IPS DF 6.9 (cell line): ENCODE measurements at places on chromosomes 1 and 21.

- DNase-seq: no peak
Measured at GRCh38 chr1:67118191-67118590, 16.6 kb downstream of the C1orf141 start.

DNA sequence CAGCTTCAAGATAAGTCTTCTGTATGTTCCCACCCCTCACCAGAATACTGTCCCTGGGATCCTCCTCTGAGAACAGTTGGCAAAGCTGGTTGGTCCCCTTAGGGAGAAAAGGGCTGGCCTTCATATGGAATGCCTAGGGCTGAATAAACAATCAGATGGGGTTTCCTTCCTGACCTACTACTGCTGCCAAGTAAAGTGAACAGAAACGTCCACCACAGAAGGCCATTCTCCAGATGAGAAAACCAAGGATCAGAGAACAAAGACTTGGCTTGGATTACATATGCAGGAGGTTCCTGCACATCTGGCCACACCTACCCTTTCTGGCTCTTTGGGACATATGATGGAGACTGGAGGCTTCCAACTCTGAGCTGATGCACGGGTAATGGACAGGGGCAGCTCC, 194.5 kb downstream of the HIVEP3 start:
- no peak for DNase-seq

GRCh38 chr1:68795956-68796355, 299.1 kb upstream of the DEPDC1 start:
- no peak for DNase-seq

- DNase-seq: no peak
Measured at GRCh38 chr1:101135526-101135925, 101.3 kb upstream of the S1PR1 start.

DNA sequence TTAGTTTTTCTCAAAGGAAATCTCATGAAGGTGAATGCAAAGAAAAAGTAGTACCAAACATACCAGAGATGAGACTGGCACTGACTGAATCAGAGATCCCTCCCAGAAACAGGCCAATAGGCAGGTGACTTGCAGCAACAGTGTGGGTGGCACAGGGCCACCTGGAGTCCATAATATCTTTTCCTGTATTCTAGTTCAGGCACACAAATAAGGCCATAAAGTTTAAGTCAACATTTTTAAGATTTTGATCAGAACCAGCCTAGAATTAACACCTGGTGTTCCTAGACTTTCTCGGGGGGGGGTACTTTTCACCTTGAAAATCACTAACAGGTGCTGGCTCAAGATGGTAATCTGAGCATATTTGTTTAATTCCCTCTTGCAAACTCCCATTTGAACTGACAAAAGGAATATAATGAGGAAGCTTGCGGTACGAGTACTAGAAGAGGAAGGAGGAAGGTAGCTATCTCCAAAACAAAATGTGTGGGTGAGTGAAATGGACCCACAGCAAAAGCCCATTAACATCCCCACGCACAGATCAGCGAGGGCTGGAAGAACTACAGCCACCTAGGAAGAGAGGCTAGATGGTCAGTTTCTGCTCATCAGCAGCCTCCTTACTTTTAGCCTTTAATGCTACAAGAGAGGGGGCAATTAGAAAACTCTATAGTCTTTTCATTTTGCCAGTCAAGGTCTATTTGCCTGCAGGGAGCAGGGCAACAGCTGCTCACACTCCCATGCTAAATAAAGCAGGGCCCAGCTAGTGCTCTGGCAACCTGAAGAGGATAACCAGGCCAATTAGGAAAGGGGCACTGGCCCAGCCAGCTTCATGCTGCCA, 18.9 kb downstream of the SDE2 start:
- no peak for DNase-seq

- DNase-seq: no peak
Measured at GRCh38 chr1:226131639-226132038, 54.9 kb downstream of the ACBD3 start.

DNA sequence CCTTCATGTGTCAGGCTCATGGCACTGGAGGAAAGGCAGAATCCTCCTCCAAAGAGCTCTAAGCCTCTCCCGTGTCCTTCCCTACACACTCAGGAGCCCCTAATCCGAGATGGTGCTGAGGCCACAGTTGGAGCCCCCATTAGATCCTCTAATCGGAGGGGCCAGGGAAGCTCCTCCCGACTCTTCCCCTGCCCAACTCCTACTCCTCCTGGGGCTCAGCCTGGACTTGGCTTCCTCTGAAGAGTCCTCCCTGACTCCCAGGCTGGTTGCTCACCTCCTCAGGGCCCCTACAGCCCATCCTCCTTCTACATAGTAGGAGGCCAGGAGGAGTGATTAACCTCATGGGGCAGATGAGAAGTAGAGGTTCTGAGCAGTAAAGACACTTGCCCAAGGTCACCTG, 21.3 kb upstream of the CDCP2 start:
- DNase-seq: no peak

DNA sequence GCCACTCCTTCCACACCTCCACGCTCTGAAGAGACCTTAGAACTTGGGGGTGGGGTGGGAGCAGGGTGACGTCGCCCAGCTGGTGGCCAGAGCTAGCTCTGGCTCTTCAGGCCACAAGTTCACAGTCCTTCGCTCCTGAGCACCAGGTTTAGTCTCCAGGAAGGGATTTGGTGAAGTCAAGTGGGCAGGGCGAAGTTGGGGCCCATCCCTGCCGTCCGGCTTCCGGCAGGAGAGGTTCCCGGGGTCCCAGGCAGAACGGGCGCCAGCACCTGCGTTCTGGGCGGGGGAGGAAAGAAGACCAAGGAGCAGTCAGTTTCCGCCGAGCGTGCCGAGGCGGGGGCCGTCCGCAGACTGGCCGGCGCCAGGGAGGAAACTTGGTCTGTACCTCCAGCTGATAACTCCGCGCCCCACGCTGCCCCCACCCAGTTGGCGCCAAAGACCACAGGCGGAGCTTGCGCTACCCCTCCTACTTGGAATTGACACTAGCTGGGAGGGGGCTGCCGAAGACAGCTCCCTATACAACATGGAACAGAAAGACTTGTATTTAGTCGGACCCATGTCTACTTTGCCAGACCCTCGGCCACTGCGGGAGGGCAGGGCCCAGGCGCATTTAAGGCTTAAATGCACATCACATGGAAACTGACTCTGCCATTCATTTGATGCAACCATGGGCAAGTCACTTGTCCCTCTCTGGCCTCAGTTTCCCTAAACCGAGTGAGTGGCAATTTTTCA, 995 bp downstream of the ID3 start:
- no peak for DNase-seq

GRCh38 chr21:33855190-33855589, 60.4 kb downstream of the ATP5PO start:
- DNase-seq: no peak

DNA sequence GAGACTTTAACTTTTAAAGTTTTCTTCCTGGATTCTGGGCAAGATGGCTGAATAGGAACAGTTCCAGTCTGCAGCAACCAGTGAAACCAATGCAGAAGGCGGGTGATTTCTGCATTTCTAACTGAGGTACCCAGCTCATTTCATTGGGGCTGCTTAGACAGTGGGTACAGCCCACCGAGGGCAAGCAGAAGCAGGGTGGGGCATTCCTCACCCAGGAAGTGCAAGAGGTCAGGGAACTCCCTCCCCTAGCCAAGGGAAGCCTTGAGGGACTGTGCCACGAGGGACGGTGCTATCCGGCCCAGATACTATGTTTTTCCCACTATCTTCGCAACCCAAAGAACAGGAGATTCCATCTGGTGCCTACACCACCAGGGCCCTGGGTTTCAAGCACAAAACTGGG, 121.0 kb downstream of the VAV3 start:
- no peak for DNase-seq

DNA sequence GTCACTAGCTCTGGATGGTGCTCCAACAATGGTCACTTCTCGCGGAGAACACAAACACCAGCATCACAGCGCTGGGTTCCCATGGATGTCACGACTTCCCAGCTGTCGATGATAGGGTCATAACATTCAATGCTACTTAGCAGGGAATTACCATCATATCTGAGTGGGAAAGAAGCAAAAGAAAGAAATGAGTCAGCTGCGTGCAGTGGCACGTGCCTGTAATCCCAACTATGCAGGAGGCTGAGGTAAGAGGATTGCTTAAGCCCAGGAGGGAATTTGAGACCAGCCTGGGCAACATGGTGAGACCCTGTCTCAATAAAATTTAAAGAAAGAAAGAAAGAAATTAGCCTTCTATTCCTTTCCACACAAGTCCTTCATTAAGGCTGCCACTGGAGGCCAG, 3.6 kb upstream of the RABIF start:
- no peak for DNase-seq

- DNase-seq: no peak
Measured at GRCh38 chr1:245621589-245621988, 466.8 kb downstream of the KIF26B start.
